ENCODE measurements at places on chromosomes 1 and 21.
A peak's percentile ranks its signal among the peaks of the same experiment; 100 is the strongest.

- DNase-seq, result no peak
Measured at GRCh38 chr1:6969762-6970161, 184.5 kb downstream of the CAMTA1 start.

GRCh38 chr1:53949023-53949990 lies 3.2 kb downstream of the LRRC42 start:
- no peak for DNase-seq

DNA sequence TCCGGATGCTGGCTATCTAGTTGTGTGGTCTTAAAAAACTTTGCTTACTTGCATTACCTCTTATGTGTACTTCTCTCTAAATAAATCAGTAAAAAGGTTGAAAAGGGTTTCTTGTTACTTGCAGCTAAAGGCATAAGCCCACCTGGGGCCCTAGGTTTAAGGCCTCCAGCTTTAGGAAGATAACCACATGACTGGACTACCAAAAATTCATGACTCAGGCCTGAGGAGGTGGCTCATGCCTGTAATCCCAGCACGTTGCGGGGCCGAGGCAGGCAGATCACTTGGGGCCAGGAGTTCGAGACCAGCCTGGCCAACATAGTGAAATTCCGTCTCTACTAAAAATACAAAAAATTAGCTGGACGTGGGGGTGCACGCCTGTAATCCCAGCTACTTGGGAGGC lies 142.9 kb downstream of the APP start:
- DNase-seq, result no peak

- no peak for DNase-seq
Measured at GRCh38 chr1:11062965-11063401, 3.2 kb upstream of the SRM start.

DNA sequence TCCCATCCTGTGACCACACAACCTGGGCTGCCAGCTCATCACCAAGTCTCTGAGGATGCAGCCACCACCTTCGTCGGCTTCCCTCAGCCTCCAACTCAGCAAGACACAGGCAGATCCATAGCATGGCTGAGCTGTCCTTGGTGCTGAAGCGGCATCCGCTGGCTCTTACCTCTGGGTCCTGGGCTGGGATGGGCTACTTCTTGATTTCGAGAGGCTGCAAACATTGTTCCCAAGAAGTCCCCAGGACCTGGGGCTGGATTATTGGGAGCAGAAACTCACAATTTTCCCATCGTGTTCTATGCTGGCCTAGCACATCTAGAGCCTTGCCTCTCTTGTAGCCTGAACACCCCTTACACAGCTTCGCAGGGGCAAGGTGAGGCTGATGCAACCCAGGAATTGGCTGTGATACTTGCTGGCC lies 24.9 kb upstream of the C1QA start:
- DNase-seq, result no peak

- no peak for DNase-seq
Measured at GRCh38 chr21:42113926-42114409, 42.9 kb downstream of the UMODL1 start.

- DNase-seq, result no peak
Measured at GRCh38 chr21:29166323-29166722, 35.9 kb downstream of the MAP3K7CL start.

- no peak for DNase-seq
Measured at GRCh38 chr1:191174298-191174697, 696.6 kb upstream of the BRINP3 start.

- DNase-seq, result no peak
Measured at GRCh38 chr1:24735509-24736375, 9.5 kb upstream of the CLIC4 start.

DNA sequence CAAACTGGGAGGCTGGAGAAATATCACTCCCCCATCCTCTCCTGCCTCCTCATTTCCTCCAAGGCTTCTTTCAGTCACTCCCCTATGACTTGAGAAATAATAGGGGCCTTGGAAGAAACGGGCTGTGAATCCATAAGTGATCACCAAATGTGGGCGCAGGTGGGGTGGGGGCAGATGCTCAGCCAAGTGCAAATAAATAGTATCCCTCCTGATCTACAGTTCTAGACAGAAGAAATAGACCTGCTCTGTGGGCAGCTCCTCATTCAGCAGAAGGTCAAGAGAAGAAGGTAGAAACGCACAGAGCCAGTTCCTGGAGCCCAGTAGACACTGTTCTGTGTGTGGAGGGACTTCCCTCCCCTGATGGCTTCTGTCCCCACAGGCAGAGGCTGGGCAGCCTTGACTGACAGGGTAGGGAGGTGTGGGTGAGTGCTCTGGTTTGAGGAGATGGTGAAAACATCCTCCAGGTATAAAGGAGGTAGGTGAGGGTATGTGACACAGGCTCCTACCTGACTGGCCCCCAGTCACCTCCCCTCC lies 17.1 kb downstream of the PAX7 start:
- DNase-seq, result no peak

- no peak for DNase-seq
Measured at GRCh38 chr1:179351281-179351680, 14.5 kb upstream of the AXDND1 start.

DNA sequence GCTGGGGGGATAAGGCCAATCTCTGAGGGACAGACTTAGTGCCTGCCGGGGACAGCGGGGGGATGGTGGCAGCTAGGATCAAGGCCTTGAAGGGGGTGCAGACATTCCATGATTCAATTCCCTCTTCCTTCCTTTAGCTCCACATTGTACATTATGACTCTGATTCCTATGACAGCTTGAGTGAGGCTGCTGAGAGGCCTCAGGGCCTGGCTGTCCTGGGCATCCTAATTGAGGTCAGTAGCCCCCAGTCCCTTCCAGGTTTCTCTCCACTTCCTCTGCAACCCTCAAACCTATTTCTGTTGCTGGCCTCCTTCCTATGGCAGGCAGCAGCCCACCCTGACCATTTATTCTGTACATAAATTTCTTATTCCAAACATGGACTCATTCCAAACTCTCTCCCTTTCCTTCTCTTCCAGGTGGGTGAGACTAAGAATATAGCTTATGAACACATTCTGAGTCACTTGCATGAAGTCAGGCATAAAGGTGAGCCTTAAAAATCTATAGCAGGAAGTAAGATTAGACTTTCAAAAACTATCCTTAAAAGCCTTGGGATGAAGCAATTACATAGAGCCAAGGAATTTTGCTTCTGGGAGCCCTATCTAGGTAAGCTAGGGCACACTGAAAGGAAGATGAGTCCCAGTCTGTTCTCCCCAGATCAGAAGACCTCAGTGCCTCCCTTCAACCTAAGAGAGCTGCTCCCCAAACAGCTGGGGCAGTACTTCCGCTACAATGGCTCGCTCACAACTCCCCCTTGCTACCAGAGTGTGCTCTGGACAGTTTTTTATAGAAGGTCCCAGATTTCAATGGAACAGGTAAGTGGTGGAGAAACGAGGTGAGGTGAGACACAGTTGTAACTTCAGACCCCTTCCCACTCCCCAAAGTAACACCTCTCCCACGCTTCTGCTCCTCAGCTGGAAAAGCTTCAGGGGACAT lies 5.1 kb downstream of the CA14 start:
- DNase-seq, result no peak

DNA sequence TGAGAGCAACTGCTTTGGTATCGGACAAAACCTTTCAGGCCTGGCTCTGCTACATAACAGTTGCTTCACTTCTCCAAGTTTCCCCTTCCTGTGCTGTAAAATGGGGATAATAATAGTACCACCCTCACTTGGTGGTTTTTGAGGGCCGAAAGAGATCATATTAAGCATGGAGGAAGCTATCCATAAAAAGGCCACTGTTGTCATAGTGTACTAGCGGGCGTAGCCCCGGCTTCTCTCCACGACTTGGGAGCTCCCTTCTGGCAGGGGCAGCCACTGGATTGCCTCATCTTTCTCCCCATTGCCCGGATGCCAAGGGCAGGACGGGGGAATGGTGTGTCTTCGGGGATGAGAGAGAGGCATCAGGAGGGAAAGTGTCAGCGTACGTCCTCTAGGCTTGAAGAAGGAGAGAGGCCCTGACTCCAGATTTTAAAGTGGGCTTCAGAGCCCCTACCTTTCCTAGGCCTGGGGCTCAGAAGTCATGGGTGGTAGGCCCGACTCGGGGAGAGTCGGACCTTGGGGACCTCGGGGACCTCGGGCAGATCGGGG lies 548 bp upstream of the MFSD2A start:
- DNase-seq, result no peak

GRCh38 chr1:236608930-236609726 lies 4.8 kb upstream of the HEATR1 start:
- DNase-seq, result peak; percentile 14

GRCh38 chr21:29568020-29568697 lies 269.4 kb downstream of the BACH1 start:
- DNase-seq, result no peak

GRCh38 chr1:150626150-150626549 lies 3.3 kb downstream of the ENSA start:
- no peak for DNase-seq

DNA sequence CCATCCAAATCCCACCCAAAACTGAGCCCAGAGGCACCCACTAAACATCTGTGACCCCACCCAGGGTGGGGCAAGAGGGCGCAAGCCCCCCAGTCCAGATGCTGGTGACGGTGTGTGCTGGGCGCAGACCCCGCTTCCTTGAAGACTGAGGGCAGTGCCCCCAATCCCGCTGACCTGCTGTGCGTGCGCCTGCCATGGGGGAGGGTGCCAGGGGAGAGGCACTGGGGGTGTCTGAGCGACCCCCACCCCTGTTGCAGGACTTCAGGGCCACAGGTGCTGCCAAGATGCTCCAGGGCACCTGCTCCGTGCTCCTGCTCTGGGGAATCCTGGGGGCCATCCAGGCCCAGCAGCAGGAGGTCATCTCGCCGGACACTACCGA lies 13.3 kb downstream of the COL6A2 start:
- DNase-seq, result no peak

DNA sequence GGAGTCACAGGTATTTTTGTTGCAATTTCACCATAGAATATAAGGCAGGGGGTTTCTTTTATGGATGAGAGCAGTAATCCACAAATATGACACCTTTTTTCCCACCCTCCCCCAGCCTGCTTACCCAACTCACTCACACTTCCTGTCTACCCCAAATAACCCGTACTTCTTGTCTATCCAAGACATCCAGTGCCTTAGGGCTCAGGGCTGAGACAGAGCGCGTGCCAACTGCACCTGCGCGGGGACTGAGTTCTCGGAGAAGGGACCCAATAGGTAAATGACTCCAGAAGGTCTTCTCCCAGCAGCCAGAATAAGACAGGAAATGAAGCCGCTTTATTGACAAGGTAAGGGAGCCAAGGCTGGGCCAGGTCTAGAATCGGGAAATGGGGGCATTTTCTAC lies 369.1 kb downstream of the SIPA1L2 start:
- no peak for DNase-seq

GRCh38 chr1:78088015-78088414 lies 42.2 kb downstream of the GIPC2 start:
- DNase-seq, result no peak

DNA sequence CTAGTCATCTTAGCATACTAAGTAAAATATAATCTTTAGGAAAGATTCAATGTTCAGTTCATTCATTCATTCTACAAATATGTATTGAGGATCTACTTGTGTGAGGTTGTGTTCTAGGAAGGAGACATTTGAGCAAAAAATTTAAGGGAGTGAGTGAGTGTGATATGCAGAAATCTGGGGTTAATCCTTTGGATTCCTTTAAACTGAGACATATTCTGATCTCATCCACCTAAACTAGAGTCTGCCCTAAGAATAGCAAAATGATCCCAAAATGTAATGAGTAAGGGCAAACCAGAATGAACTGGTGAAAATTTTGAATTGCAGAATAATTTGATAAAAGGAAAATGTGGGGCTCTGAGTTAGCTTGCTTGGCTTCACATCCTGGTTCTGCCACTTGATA lies 8.6 kb downstream of the UBE2U start:
- no peak for DNase-seq

- DNase-seq, result no peak
Measured at GRCh38 chr1:61078618-61079295, 3.6 kb upstream of the NFIA start.

- DNase-seq, result peak; percentile 36
Measured at GRCh38 chr1:1536019-1536937, 4.1 kb downstream of the TMEM240 start.

Data from hypothalamus (tissue), 51 donors.